ENCODE measurements at places on chromosomes 1 and 21. TPM values are rescaled to one million over a fixed set of nuclear protein-coding genes. Genes with fewer than 3 reads are reported as not detected.

Gene SDCCAG8
- 46.1 TPM for polyA plus RNA-seq

Gene S100A16
- polyA plus RNA-seq, result 1,700 TPM

Gene MNDA
- not detected for polyA plus RNA-seq

Gene KRTAP13-2
- polyA plus RNA-seq, result not detected

Gene PDXK
- polyA plus RNA-seq, result 176 TPM

Gene C1QA
- polyA plus RNA-seq, result not detected

Gene UBXN10
- 0.06 TPM for polyA plus RNA-seq

Gene TENT5C
- polyA plus RNA-seq, result 0.07 TPM

Gene OR2T35
- polyA plus RNA-seq, result not detected

Gene MATN1
- polyA plus RNA-seq, result 0.07 TPM

- no peak for DNase-seq
These were observed 109.6 kb downstream of the WDR3 start for GRCh38 chr1:118039170-118039569.

DNA sequence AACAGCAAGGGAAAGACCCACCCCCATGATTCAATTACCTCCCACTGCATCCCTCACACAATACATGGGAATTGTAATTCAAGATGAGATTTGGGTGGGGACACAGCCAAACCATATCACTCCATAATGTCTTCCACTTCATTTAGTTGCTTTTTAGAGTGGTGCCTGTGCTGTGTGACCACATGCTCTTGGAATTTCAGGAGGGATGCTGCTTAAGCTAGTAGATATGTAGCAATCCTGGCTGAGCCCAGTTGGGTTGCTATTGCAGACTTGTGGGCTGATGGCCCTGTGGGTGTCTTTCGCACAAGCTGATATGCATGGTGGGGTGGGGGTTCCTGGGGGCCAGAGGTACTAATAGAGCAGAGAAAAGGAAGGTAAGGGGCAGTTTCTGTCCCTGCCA is 160.4 kb upstream of the SYT6 start:
- no peak for DNase-seq

DNA sequence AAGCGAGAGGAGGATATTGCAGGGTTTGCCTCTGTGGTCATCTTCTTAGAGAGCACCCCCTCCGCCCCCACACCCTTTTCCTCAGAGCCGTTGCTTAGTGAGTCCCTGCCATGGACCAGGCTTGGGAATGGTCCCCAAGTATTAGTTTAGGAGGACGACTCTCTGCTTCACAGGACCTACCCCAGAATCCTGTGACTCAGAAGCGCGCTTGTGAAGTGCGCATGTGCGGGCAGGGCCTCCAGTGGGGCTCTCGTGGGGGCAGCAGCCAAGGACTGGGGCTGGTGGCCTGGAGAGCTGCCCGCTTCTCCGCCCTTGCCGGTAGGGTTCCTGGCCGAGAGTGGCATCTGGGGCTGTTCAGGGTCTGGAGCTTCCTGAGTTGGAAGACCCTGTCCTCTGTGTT is 37.3 kb upstream of the HMGN1 start:
- no peak for DNase-seq

GRCh38 chr1:183777328-183777727 is 27.6 kb upstream of the RGL1 start:
- DNase-seq, result no peak

DNA sequence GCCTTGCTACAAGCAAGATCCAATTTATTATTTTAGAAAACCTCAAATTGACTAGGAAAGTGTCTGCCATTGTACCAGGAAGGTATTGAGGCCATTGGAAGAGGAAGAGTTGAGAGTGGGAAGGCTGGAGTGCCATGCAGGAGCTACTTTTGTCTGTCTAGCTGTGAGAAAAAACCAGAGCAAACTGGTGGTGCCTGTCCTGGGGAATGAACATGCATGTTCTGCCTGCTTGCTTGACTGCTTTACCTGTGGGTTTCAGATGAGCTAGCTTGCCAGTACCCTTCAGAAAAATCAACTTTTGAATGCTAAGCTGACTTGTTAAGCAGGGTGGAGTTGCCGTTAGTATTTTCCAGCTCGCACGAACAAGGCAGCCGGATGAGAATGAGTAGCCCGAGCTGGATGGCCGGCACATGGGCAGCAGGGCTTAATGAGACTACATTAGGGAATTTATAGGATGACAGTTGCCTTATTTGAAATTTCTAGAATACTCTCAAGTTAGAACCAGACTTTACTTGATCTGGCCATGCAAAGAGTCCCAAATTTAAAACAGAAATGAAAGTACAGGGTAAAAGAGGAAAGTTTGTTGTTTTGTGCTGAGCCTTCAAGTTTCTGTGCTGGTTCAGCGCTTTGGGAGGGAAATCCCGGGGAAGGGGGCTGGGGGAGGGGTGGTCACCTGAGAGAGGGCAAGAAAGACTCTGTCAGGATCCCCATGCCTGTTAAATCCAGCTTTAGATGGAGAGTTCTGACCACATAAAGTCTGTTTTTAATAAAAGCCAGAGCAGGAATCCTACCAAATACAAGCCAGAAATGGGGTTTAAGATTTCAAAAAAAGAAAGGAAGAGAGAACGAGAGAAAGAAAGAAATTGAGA is 29.6 kb upstream of the C1orf105 start:
- DNase-seq, result peak; percentile 59

DNA sequence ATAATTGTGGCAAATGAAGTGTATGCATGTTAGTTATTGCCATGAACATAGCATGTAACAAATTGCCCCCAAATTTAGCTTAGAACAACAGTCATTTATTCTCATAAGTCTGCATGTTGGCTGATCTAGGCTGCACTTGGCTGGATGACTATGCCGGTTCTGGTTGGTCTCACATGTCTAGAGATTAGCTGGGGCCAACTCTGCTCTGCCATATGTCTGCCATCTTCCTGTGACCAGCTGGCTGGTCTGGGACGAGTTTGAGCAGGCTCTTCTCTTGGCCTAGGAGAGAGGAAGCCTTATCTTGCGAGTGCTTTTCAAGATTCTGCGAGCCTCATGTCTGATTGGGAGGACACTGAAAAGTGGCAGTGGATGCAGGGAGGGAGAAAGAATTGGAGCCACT is 198.3 kb upstream of the FAM78B start:
- no peak for DNase-seq

GRCh38 chr1:226706684-226707083 is 32.4 kb downstream of the ITPKB start:
- no peak for DNase-seq

DNA sequence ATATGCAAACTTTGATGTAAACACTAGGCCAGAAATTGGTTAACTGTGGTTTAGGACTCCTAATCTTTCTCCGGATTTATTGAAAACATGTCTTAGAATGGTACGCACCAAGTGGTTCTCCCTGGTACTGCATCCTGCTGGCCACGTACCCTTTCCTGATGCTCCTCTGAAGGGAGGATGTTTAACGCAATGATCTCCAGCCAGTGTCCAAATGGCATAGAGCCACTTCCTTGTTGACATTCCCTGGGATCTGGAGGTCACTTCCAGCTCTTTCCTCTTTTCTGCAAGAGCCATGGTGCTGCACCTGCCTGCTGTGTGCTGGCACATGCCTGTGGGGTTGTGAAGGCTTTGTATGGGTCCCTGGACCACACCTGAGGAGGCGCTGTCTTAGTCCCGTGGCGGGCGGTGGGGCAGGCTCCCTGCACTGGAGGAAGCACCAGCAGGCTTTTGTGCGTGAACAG is 53.9 kb downstream of the GALNT2 start:
- DNase-seq, result no peak

- peak; percentile 67 for DNase-seq
These were observed 898 bp downstream of the MFSD2A start for GRCh38 chr1:39955547-39956539.

GRCh38 chr1:214901718-214902117 is 180.8 kb upstream of the KCNK2 start:
- DNase-seq, result peak; percentile 87

GRCh38 chr21:29639366-29640079 is 300.3 kb downstream of the GRIK1 start:
- DNase-seq, result no peak
